Neural progenitor cell (in vitro differentiated cells): ENCODE measurements at places on chromosomes 3 and 15. TPM values are rescaled to one million over a fixed set of nuclear protein-coding genes. Genes with fewer than 3 reads are reported as not detected.
A peak's percentile ranks its signal among the peaks of the same experiment; 100 is the strongest.

DNA sequence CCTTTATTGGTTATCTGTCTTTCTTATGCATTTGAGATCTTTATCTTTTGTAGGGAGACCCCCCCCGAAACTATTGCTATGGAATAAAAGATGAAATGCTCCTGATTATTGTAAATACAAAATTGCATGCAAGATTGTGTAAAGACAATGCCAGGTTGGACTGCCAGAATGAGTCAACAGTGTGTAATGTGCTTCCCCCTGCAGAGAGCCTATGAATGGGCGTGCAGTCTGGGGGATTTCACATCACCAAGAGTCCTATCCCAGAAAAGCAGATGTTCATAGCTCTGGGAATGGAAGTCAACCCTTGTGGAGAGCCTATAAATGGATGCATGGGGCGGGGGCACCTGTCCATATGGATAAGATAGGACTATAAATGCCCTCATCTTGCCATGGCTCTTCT is 584.3 kb downstream of the NSUN3 start:
- no peak overlapping the region for H3K27ac ChIP-seq
- H3K36me3 ChIP-seq = no peaks in the 10 kb centered on the region
- H3K4me3 ChIP-seq = no peak overlapping the region
- no peaks in the 10 kb centered on the region for H3K27me3 ChIP-seq

- no peaks in the 10 kb centered on the region for H3K36me3 ChIP-seq
- H3K4me3 ChIP-seq = no peak overlapping the region
- H3K27ac ChIP-seq = no peak overlapping the region
- peaks cover 9% of the 10 kb centered on the region for H3K4me1 ChIP-seq
- H3K27me3 ChIP-seq = no peaks in the 10 kb centered on the region
These were observed 573.3 kb downstream of the EPHB1 start for GRCh38 chr3:135368316-135368715.

DNA sequence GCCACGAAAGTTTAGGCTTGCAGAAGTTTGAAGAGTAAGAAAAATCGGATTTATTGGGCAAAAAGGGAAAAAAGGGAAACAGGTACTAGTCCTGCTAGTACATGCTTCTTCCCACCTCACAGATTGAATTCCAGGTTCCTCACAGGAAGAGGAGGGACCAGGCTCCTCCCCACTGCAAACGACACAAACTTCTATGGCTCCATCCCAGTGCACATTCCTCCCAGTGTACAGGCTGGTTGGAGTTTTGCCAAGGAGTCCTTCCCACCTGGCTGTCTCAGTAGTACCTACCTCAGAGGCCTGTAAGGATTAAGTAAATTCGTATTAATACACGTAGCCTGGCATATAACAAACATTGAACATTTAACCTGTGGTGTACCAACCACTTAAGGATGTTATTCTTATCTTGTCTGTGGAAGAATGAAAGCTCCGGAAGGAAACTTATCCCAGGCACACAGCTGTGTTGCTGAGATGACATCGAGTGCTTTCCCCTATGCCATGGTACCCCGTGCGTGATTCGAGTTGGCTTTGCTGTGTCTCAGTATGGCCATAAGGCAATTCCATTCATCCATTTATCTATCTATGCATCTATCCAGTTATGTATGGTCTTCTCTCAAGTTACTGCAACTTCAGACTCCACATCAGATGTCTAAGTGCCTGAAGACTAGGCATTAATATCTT is 294.3 kb downstream of the LRTM1 start:
- H3K27me3 ChIP-seq = peaks cover under 1% of the 10 kb centered on the region
- H3K27ac ChIP-seq = no peak overlapping the region
- H3K36me3 ChIP-seq = no peaks in the 10 kb centered on the region
- H3K4me1 ChIP-seq = peaks cover 3% of the 10 kb centered on the region
- DNase-seq = no peak

GRCh38 chr3:161630794-161631193 is 134.2 kb downstream of the OTOL1 start:
- H3K4me1 ChIP-seq = no peaks in the 10 kb centered on the region
- DNase-seq = peak; percentile 22
- H3K27ac ChIP-seq = no peak overlapping the region
- no peaks in the 10 kb centered on the region for H3K27me3 ChIP-seq
- H3K36me3 ChIP-seq = no peaks in the 10 kb centered on the region

GRCh38 chr15:75989045-75989444 is 23.2 kb downstream of the NRG4 start:
- H3K4me3 ChIP-seq = no peak overlapping the region
- H3K27ac ChIP-seq = no peak overlapping the region
- no peaks in the 10 kb centered on the region for H3K4me1 ChIP-seq
- H3K36me3 ChIP-seq = no peaks in the 10 kb centered on the region
- no peak for DNase-seq

GRCh38 chr15:43135351-43135750 is 2.0 kb downstream of the TMEM62 start:
- no peaks in the 10 kb centered on the region for H3K36me3 ChIP-seq
- no peak overlapping the region for H3K4me3 ChIP-seq
- H3K4me1 ChIP-seq = peaks cover 11% of the 10 kb centered on the region
- no peak for DNase-seq
- no peak overlapping the region for H3K27ac ChIP-seq

GRCh38 chr3:126259411-126260391 is 79.3 kb upstream of the ALDH1L1 start:
- DNase-seq = peak; percentile 60
- H3K27me3 ChIP-seq = no peaks in the 10 kb centered on the region
- peaks cover 6% of the 10 kb centered on the region for H3K4me1 ChIP-seq
- no peak overlapping the region for H3K27ac ChIP-seq

DNA sequence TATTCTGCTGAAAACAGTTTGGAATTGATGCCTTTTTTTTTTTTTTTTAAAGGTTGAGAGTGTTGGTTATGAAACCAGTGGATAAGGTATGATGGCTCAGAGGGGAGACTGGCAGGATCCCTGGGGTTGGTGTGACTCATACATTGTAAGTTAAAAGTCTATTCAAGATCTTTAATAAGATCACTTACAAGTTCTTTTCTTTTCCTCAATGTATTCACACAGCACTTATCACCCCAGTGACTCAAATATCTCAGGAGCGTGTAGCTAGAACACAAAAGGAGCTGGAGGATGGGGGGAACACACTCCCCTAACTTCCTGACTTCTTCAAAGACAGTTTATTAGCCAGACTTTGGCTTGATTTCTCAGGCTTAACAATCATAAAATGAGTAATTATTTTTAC is 285.3 kb downstream of the SV2B start:
- no peaks in the 10 kb centered on the region for H3K4me1 ChIP-seq
- no peak for DNase-seq
- no peaks in the 10 kb centered on the region for H3K27me3 ChIP-seq
- no peak overlapping the region for H3K27ac ChIP-seq
- H3K36me3 ChIP-seq = no peaks in the 10 kb centered on the region

DNA sequence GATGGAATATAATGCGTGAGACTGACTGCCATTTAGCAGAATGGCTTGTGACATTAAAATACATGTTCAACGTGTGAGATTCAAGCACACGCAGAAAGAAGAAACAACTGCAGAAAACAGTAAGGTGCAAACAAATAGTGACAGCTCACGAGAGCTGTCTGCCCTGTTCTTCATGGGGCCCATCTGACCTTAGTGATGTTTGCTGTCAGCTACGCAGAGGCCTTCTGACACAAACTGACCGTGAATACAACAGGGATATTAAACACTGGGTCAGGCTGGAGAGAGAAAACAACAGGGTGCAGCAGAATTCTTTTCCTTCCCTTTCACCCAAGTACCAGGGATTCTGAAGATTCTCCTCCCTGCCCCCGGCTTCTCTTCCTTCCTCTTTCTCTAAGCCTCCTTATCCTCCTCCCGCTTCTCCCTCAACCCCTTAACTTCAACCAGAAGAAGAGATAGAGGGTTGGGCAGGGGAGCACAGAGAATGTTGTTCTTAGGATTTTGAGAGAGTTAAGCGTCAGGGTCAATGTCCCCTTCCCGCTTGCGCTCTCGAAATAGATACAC is 2.1 kb downstream of the TNFAIP8L3 start:
- H3K27me3 ChIP-seq = peaks cover 87% of the 10 kb centered on the region
- no peak overlapping the region for H3K4me3 ChIP-seq
- no peaks in the 10 kb centered on the region for H3K36me3 ChIP-seq
- H3K27ac ChIP-seq = no peak overlapping the region
- DNase-seq = no peak

Gene OXNAD1
- total RNA-seq = 18.1 and 28.7 TPM in 2 replicates
